ENCODE measurements at places on chromosomes 6 and 20.

- DNase-seq: no peak
Observed at GRCh38 chr20:36493801-36494114, 47.6 kb upstream of the MYL9 start.

DNA sequence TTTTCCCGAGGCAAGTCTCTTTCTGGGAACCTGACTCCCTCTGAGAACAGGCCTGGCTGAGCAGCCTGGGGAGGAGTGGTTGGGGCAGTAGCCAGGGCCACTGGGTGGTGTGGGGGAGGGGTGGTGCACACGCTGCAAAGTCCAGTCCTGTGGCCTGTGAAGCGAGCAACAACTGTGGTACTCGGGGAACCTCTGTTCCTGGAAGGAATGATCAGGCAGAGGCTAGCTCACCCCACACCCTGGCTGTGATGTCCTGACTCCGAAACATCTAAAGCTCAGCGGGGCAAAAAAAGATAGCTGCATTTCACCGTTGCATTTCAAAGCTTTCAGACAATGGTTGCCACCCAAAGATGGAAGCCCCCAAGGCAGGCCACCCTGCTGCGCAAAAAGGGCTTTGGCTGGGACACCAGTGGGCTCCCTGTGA lies 25.5 kb downstream of the PCK1 start:
- DNase-seq: no peak

DNA sequence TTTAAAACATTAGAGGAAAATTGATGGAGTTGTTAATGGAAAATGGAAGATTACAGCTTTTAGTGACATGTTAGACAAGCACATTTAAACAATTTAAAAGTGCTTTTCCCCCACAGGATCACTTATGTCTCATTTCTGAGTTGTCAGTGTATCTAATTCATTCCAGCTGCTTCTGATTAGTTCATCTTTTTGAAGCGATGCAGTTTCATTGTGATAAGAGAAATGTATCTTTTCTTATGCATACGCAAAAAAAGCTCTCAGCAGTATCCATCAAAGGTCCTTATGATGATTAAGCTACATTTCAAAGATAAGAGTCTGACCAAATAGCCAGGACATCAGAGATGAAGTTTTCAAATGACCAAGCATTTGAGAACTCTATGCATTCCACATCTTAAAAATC lies 572.6 kb upstream of the SYNCRIP start:
- no peak for DNase-seq

- DNase-seq: no peak
Observed at GRCh38 chr6:82687855-82688254, 324.2 kb downstream of the TPBG start.

DNA sequence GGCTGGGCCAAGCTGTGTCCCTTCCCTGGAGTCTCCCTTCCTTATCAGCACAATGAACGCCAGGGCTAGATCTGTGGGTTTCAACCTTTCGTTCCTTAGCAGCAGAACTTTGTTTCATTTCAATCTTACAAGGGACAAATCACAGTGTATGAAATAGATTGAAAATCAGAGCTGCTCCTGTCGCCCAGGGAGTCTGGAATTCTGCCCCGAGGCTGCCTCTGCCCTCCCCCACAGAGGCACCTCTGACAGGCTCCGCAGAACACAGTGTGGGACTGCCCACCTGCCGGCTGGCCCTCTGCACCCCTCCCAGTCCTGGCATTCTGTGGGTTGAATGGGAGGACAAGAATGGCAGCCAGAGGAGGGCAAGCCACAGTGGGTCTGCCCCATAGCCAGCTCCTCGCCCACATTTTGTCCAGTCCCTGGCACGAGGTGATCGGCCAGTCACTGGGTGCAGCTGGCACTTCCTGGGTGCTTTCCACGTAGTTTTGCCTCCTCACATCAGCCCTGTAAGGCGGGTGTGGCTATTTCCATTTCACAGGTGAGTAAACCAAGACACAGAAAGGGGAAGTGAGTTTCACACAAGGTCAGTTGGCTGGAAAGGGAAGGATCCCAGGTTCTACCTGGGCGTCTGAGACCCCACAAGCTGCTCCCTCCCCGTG lies 26.1 kb downstream of the MANBAL start:
- no peak for DNase-seq

- no peak for DNase-seq
Observed at GRCh38 chr20:44730441-44730840, 15.2 kb upstream of the KCNK15 start.

DNA sequence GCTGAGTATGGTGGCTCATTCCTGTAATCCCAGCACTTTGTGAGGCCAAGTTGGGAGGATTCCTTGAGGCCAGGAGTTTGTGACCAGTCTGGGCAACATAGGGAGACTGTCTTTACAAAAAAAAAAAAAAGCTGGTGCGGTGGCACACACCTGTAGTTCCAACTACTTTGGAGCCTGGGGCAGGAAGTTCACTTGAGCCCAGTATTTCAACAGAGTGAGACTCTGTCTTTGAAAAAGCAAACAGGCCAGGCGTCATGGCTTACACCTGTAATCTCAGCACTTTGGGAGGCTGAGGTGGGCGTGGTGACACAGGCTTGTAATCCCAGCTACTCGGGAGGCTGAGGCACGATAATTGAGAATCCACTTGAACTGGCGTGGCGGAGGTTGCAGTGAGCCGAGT lies 28.7 kb downstream of the MYBL2 start:
- no peak for DNase-seq

DNA sequence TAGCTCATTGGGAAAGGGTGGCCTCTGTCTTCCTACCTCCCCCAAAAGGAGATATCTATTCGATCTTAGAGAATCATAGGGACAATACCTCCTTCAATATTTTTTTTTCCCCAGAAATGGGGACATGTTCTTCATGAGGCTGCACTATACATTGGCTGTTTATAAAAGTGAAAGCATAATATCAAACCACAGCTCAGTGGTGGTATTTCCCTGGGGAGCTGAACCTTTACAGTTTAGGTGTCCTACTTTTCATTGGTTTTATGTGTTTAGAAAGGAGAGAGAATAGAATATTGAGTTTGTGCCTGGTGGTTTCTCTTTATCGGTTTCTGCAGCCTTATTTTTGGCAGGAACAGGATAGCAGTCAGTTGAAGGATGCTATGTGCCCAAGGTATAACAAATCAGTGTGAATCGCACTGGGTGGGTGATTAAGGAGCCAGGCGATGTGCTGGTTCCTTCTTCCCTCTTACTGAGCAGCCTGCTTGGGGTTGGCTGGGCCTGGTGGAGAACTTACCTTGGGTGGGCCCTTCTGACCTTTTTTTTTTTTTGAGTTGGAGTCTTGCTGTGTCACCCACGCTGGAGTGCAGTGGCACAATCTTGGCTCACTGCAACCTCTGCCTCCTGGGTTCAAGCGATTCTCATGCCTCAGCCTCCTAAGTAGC lies 25.2 kb downstream of the UST start:
- DNase-seq: no peak

DNA sequence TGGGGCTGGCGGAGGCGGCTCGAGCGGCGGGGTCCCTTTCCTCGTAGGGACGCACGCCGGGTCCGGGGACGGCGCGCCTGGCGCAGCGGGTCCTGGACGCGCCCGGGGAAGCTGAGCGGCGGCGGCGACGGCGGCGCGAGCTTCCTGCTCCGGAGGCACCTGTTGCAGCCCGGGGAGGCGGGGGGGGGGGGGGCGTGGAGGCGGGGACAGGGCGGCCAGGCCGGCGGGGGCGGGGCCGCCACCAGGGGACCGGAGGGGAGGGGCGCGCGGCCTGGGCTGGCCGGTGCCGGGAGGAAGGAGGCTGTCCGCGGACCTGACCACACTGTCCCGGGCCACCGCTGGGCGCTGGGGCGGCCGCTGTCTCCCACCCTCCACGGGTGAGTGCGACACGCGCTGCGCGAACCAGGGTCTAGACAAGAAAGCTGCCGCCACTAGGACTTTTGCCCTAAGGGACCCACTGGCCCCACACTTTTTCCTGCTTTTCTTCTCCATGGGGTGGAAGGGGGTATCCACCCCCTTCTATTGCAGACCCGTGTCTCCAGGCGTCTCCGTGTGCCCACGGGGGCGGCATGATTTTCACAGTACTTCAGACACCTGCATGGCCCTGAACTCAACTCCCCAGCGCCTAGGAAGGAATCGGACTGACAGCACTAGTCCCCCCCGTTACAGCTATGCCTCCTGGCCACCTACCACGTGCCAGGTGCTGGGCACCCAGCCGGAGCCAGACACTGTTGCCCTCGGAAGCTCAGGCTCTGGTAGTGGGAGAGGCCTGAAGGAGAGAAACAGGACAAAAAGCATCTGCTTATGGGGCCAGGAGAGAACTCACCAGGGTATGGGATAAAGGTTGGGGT lies at the start of gene NFATC2:
NFATC2 (minus strand) TSS at position 149 of the 851 bp plus-strand sequence. CDS start 220 bp downstream, outside the sequence.
- no peak for DNase-seq

DNA sequence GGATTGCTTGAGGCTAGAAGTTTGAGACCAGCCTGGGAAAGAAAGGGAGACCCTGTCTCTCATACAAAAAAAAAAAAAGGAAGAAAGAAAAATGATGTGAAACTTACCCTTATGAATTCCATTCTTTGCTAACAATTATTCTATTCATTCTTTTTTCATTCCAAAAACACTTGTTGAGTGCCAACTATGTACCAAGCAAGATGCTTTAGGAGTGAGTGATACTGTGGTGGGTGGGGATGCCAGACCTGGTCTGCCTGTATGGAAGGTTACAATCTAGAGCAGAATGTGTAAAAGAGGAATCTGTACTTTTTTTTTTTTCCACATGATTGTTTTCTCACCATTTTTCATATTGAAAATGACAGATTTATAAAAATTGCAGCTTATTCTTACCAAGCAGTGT lies 73.8 kb upstream of the TULP1 start:
- DNase-seq: no peak

GRCh38 chr6:43368259-43369160 lies 937 bp downstream of the ZNF318 start:
- DNase-seq: no peak
